Globus pallidus (tissue), 1 donor: ENCODE measurements at places on chromosomes 7 and 10.
A peak's percentile ranks its signal among the peaks of the same experiment; 100 is the strongest.

GRCh38 chr10:75782463-75783248, 351.2 kb downstream of the LRMDA start:
- DNase-seq = no peak

GRCh38 chr10:70405037-70405824, 1.3 kb downstream of the EIF4EBP2 start:
- DNase-seq = peak; percentile 68

DNA sequence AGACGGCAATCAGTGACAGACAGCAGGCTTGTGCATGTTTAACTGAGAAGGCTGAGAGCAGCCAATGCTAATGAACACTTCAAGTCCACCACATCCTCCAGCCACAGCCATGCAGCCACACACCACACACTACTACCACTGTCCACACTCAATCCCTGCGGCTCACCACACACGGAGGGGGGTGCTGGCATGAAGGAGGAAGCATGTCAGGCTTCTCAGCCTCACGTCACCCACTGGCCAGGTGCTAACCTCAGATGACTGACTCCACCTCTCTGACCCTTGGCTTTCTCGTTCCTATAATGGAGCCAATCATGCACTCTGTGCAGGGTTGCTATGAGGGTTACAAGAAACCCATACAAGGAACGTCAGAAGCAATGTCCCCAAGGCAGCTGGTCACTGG, 165.4 kb upstream of the RNF32 start:
- no peak for DNase-seq

- DNase-seq = peak; percentile 70
Observed at GRCh38 chr7:22001345-22002004, 55.8 kb upstream of the CDCA7L start.

GRCh38 chr10:43409385-43410109, 561 bp upstream of the HNRNPF start:
- DNase-seq = no peak

DNA sequence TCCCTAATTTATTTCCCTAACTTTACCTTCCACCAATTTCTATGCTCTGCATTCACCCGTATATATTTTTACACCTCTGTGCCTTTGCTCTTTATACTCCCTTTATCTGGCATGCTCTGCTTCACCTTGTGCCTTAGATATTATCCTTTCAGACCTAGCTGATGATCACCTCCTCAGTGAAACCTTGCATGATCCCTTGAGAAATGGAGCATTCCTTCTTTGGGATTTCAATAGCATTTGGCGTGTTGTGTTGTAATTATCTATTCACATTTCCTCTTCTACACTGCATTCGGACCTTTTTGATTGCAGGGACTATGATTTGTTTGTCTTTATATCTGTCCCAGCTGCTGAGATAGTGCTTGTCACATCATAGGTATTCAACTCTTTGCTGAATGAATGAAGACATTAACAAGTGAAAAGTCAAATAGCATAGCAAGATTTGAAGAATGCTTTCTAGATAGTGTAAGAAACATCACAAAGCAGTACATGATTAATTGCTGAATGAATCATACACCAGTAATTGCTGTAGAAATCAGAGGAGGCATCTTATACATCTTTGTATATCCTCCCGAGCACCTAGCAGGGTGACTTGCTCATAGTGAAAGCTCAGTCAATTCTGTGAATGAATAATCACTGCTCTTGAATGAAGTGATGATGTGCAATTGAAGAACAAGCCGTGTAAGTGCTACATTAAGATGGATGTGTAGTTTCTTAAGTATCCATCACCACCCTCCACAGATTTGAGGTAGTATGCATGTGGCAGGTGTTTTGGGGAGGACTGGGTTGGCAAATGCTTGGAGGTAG, 2.0 kb upstream of the TM9SF3 start:
- no peak for DNase-seq

DNA sequence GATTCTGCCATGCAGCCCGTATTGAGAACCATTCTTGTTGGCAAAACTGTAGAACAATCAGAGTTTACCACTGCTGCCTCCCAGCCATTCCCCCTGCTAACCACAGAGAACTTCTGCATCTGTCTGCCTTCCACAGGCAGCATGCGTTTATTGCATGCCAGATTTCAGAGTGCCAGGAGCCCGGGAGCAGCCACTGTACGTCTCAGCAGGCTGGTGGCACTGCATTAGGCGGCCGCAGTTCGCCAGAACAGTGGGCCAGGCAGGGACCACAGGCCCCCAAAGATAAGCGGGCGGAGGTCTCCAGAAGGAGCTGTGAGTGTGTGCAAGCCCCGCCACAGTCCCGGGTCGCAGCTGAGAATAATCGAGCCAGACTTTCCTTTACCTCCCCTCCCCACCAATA, 31.8 kb downstream of the ZNF467 start:
- DNase-seq = peak; percentile 51

- no peak for DNase-seq
Observed at GRCh38 chr10:122189185-122189584, 81.9 kb upstream of the BTBD16 start.

DNA sequence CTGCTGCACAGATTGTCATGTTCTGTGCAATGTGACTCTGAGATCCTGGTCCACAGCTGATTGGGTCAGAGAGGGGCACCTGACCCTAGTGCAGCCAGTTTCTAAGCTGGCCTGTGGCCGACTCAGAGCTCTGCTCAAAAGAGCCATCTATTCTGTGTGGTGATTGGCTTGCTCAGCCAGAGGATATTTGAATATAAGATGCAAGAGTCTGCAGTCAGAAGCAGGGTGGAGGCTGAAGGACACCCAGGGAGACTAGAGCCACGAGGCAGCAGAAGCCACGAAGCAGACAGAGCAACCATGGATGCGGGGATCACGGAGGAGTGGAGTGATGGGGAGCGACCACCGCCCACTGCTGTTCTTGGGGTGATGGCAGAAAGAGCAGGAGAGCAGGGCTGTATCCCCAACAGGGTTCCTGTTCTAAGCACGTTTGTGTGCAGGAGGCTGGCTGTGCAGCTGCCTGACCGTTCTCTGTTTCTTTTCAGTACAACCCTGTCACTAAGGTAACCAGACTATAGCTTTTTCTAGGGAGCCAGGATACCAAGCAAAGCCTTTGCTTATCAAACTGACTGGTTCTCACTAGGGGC, 19.5 kb upstream of the RHEB start:
- peak; percentile 66 for DNase-seq

DNA sequence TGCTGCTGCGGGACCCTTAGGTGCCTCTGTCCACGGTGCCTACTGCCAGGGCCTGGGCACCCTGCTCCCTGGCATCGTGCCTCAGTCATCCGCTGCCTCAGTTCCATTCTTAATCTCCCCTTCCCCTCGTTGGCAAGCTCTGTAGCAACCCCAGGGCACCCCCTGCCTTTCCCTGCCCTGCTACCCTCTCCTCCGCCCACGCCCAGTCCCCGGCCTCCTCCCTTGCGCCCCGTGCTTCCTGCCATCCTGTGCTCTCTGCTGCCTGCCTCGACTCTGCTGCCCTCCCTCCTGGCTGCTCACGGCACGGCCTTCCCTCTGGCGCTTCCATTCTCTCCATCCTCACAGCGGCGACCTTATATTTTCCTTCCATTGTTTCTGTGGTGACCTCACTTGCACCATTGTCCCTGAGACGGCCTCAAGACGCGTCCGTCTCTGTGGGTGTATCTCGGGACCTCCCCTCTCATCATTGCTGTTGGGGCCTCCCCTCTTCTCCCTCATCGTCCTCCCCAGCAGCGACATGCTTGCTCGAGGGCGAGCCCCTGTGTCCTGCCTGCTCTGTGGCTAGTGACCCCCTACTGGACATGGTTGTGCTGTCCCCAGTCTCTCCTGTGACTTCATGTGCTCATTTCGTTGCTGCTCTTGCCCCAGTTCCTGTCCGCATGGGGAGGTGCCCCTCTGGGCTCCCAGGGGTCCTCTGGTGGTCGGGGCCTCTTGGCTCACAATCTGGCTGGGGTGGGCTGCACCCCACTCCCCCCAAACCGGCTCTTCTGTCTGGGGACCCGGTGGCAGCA, 35.3 kb downstream of the AGAP3 start:
- no peak for DNase-seq

DNA sequence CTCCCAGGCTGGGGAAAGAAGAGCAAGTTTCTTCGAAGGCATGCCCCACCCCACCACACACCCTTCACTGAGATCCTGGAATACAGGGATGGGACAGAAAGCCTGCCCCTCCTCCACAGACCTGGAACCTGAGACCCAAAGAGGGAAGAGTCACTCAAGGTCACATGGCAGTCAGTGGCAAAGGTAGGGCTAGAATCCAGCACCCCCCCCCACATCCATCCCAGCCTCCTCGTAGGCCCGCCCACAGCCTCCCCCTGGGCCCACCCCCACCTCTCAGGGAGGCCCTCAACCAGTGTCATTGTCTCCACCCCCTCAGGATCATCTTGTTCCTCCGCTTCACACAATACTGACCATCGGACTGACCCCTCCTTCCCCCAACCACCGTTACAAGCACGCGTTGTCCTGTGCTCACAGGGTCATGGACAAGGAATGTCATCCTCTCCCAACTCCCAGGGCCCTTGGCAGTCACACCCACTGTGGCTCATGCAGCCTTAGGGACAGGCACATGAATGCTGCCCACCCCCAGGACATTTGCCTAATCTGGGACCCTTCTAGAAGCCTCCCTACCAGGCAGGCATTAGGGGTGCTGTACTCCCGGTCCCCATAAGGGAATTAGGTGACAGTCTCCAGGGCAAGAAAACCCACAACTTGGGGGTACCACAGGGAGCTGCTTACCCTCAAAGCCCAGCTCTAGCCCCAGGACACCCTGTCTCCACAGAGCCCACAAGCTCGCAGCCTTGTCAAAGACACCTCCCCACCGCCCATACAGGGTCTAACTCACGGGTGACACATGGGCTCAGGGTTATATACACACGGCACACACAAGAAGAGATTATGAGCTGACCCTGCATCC, 1.4 kb downstream of the KCNH2 start:
- DNase-seq = no peak

DNA sequence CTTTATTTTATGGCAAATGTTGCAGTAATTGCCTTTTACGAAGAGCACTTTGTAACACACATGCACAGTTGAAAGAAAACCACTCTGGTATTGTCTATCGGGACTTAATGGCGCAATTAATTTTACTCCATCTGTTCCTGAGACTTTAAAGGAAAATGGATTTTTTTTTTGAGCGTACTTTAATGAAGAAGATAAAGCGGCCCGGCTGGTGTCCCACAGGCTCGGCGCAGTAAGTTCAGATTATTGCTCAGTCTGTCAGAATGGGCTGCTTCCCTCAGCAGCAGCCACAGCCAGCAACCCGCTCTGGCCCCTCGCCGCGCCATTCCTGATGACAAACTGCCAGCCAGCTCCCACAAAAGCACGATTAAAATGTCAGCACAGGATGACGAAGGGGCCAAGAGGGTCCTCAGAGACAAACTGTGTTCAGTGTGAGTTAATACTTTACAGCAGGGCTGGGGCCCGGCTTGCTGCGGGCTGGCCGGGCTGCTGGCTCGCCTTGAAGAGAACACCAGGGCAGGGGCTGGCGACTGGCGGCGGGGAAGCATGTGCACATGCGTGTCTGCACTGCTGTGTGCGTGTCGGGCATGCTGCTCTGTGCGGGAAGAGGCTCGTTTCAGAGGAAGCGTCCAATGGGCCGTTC, 501.0 kb upstream of the GALNT17 start:
- DNase-seq = no peak

GRCh38 chr7:39691821-39692220, 68.4 kb downstream of the RALA start:
- DNase-seq = no peak

- DNase-seq = no peak
Observed at GRCh38 chr10:132145002-132145401, 41.7 kb upstream of the DPYSL4 start.

DNA sequence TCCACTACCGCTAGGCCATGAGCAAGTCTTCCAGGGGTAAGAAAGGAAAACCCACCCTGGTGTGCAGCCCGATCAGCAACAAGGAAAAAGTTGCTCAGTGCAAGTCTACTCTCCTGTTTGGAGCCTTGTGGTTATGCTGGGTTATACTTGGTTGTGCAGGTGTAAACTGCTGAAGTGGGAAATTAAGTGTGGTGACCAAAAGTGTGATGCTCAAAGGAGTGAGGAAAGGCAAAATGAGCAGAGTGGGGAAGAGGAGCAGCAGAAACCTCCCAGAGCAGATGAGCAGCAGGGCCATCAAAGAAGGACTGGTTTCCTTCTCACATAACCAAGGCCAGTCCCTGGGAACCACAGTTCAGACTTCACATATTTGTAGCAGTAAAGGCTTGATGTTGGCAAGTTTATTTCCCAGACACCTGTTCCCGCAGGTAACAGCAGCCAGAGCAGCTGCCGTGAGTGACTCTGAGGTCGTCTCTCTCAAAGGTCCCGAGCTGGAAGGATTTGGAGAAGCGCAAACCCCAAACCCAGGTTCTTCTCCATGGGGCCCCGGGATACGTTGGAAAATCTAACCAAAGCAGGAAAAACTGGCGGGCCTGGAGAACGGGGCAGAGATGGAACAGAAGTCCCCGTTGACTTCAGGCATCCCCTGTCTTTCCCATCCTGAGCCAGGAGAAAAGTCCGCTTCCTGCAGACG, 607 bp upstream of the SMO start:
- DNase-seq = no peak

DNA sequence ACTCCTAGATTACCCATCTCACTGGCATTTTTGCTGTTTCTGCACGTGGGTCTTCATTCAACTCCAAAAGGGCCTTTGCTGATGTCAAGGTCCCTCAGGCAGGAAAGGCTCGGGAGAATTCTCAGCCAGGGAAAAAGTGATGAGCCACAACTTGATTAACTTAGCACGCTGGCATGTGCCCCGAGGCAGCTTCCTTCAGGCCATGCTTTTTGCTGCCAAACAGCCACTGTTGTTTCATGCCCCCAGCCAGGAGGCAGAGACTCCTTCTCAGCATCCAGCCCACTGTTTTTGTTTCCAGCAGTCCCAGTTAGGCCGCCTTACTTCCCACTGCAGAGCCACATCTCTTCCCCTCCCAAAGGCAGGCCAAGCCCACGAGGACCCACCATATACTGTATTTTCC, 266.5 kb upstream of the YAE1 start:
- peak; percentile 3 for DNase-seq

DNA sequence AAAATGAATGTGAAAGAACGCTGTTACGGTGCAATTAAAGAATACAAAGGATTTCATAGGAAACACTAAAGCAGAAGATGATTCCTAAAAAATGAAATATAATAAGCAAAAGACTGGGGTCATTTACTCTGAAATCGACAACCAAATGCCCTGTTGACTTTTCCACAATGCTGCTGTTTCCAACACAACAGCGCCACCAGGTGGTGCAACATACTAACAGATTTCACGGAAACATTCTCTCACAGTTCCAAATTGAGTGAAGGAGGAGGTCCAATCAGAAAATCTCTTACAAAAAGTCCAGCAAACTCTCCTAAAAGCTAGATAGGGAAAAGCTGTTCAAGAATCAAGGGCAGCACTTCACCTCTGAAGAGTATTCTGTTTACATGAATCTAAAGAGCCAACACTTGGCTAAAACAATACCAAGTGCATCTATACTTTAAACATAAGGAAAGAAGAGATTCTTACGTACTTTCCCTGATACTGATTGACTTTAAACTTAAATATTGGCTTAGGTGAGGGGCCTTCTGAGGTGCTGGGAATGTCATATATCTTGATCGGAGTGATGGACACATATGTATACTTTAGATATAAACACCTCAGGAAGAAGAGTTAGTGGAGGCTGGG, 55.9 kb downstream of the UPF2 start:
- DNase-seq = peak; percentile 64
